Hematopoietic multipotent progenitor cell (in vitro differentiated cells): ENCODE measurements at places on chromosomes 5 and 9.

- no peak for DNase-seq
Measured at GRCh38 chr9:81585191-81585763, 104.1 kb downstream of the TLE1 start.

- peak; percentile 42 for DNase-seq
Measured at GRCh38 chr9:15403155-15403554, 19.5 kb upstream of the SNAPC3 start.

- peak; percentile 83 for DNase-seq
Measured at GRCh38 chr9:136807281-136808074, at the start of gene RABL6. Gene RABL6, plus strand, starts transcription at chr9:136807948. Its CDS starts 249 bp downstream, at chr9:136808197.

GRCh38 chr5:174624733-174625522, 99.5 kb upstream of the MSX2 start:
- DNase-seq = no peak

DNA sequence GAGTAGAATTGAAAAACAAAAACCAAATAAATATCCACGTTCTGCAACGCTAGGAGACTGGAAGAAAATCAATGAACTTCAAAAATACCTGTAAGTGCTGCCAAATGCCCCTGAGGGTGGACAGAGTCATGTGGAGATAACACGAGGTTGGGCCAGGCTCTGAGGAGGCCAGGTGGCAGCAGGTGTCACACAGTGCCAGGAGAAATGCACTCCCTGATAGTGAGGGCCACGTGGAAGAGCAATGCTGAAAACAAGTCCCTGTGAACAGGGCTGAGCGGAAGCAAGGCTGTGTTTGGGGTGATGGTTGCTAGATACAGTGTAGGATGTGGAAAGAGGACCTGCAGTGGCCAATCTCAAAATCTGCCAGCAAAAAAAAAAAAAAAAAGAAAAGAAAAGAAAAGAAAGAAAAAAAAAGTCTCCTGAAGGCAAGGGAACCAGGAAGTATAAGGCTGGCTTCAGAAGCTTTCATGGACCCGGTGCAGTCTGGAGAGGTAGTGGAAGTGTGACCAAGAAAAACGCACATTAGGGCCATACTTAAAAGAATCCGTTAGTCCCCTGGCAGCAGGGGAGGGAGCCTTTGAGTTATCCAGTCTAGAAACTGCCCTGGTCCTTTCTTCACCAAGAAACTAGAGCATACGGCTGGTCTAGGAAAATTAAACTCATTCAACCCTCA, 16.8 kb downstream of the C1QTNF3 start:
- no peak for DNase-seq

DNA sequence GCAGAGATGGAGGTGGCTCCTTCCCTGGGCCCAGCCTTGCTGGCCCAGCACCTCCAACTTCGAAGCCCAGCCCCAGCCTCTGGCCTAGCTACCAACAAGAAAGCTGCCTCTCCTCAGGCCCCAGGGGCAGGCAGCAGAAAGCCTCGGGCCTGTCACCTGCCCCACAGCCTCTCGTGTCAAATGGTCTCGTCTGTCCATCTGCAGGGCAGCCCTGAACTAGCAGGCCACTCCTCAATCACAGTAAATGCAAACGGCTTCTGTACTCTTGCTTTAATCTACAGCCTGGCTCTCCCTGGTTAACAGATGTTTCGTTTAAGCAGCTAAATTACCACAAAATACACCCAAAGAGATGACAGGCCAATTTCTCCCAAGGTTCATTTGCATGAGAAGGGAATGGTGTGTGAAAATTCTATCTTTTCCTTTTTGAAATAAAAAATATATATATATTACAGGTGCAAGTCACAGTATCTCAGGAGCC, 21.5 kb downstream of the VAV2 start:
- DNase-seq = no peak

DNA sequence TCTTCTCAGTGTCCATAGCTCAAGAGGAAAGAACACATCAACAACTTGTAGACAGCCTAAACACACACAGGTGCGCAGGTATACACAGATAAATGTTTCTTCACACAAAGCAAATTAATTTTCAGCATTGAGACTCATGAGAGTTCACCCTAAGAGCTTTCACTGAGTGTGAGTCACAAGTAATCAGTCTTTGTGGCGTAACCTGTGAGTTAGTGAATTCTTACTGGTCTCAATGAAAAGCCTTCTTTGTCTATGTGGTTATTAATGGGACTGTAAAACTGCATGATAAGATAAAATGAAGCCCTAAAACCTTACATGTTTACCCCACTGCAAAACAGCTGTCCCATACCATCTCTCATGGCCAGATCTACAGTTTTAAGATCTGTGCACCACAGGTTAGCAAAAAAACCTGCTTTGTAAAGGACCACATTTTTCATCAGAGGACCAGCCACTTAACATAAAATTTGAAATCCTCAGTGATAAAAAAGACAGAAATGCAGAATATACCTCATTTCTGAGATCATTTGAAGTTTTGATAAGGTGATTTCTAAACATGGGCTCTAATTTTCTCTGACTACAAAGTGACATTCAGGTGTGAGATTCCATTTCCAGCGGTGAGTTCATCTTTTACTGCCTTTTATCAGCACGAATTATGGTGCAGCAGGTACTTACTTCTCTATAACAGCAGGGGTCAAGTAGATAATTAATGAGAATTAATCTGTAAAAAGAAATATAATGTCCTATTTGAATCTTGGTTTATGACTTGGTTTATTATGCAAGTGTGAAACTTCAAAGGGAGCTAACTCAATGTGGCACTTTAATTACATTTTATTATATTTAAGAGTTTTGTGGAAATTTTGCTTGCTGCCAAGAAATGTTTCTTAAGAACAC, 335.7 kb upstream of the PIK3R1 start:
- no peak for DNase-seq

DNA sequence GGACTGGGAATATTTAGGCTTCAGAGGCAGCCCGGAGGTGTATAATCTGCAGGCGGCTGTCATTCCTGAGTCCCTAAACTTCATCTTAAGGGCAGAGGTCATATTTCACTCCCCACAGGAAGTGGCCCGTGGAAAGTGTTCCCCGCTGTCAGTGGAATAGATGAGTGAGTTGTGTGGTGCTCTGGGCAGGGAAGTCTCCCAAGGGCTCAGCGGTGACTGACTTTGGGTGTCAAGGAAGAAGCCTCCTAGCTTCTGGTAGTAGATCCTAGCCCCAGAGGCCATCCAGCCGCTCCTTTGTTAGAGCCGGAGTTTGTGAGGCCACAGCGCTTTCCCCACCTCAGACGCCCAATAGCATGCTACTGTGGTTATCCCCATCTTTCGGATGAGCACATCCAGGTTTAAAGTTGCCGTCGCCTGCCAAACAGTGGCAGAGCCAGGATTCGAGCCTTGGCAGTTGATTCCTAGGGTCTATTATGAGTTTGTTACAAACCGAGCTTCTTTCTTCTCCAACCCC, 38.9 kb upstream of the TIFAB start:
- no peak for DNase-seq

- no peak for DNase-seq
Measured at GRCh38 chr5:124474528-124475215, 271.8 kb downstream of the ZNF608 start.

DNA sequence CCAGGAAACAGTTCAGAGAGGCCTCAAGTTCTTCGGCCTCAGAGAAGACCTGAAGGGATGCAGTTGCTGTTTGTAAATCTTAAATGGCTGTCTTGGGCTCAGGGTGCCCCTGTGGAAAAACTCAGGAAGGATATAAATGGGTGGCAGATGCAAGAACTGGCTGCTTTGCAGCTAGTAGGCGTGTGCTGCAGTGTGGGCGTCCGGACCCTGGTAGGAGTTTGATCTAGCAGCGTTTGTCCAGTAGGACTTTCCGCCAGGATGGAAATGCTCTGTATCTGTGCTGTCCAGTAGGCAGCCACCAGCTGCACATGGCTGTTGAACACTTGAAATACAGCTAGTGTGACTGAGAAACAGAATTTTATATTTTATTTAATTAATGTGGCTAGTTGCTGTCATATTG, 7.7 kb downstream of the CDX1 start:
- no peak for DNase-seq

GRCh38 chr5:149869411-149869821, 75.2 kb downstream of the PDE6A start:
- DNase-seq = no peak

DNA sequence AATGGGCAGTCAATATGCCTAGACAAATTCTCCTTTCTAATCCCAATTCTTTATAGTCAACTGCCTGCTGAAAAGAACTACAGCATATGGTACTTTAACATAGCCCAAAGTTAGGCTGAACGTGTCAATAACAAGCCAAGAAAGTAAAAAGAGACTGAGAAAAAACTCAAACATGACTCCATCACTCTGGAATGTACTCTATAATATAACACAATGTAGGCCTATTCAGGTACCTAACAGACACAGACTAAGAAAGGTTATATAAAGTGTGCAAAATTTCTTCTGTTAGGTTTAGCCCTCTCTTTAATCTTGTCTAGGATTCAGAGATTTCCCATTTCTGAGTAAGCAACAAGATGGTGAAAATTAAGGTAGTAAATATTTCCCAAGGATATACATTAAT, 209.7 kb upstream of the PRR16 start:
- DNase-seq = no peak

DNA sequence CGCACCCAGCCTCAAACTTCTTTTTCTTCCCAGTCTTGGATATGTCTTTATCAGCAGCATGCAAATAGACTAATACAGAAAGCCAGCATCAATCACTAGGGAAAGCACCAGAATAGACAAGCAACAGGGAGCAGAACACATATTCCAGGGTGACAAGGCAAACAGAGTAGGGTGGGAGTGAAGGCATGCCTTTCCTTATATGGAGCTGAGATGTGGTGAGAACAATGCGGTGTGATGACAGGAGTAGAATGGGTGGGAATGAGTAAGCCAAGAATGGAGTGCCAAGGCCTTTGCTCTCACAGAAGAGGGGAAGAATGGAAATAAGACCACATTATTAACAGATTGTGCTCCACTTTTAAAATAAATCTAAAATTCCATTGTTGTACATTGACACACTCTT, 115.6 kb downstream of the CETN3 start:
- no peak for DNase-seq

DNA sequence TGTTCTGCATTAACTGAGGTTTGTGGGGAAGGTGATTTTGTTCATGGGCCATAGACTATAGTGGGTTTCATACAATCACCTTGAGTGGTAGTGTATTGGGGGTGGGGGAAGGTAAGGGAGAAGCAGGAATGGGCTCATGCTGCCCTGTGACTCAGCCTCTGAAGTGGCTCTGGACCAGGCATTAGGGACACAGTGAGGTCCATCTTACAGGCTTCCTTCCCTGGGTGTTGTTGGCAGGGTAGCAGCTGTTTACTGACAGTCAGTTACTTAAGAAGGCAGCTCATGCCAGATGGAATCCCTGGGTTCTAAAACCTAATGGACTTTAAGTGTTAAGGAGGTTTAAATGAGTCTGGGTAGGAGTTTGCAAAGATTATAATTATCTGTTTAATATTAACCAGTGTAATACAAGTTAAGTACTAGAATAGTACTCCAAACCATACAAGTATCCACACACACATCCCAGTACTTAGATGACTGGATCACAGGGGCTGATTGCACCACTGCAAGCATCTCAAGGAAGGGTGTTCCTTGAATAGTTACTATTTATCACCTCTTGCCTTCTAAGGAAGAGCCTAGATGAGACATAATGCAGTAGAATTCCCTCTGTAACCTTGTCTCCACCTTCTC, 59.3 kb downstream of the CAST start:
- DNase-seq = no peak

DNA sequence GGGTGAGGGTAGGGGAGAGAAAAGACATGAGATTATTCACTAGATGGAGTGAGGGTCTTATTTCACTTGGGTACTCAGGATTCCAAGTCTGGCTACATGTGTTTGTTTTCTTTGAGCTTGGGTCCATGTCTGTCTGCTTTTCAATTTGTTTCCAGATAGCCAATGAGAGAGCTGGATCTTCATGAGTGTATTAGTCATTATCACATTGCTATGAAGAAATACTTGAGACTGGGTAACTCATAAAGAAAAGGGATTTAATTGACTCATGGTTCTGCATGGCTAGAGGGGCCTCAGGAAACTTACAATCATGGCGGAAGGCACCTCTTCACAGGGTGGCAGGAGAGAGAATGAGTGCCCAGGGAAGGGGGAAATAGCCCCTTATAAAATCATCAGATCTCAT, 196.8 kb upstream of the TRIM32 start:
- no peak for DNase-seq

- no peak for DNase-seq
Measured at GRCh38 chr9:28464481-28465216, 891.4 kb upstream of the C9orf72 start.

- no peak for DNase-seq
Measured at GRCh38 chr5:32760091-32760509, 49.0 kb downstream of the NPR3 start.

DNA sequence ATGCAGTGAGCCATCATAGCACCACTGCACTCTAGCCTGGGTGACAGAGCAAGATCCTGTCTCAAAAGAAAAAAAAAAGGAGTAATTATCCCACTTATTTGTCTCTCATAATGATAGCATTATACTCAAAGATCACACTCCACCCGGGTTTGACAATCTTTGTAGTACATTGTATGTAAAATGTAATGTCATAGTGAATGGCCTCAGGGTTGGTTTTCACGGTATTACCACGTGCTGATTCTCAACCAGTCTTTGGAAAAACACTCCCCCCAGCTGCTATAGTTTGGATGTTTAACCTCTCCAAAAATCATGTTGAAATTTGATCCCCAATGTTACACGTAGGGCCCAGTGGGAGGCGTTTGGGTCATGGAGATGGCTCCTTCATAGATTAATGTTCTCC, 402.4 kb upstream of the GRAMD2B start:
- no peak for DNase-seq

- no peak for DNase-seq
Measured at GRCh38 chr9:75930730-75931321, 40.4 kb downstream of the PCSK5 start.

DNA sequence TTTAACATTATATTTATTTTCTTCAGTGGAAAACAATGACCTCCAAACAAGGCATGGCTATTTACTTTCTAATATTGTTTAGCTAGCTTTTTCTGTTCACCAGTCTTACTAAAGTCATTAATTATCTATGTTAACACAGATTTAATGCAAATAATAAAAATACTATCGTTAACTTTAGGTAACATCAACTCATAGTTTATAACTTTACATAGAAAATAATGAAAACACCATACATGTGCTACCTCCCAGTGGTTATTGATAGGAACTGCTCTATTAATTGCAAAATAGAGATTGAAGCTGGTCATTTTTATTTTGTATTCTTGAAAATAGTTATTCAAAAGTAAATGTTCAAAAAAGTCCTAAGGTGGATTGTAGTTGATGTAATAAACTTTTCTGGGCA, 78.3 kb upstream of the HCN1 start:
- DNase-seq = no peak

DNA sequence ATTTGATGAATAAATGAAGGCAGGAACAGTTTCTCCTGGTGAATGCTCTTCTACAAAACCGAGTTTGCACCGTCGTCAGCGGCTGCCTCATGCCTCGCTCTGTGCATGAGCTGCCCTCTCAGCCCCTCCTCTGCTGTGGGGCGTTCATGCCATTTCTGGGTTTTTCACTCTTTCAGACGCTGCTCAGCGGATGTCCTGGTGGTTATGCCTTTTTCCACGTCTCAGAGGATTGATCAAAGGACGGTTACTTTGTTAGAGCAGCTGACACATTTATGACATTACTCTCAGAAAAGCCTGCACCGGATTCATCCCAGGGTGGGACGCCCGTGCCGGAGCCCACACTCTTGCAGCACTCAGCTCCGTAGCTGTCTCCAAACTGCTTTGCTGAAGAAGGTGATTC, 195.9 kb upstream of the PPP1R26 start:
- no peak for DNase-seq
